Stomach (tissue), 19 donors: ENCODE measurements at places on chromosomes 6 and 20. TPM values are rescaled to one million over a fixed set of nuclear protein-coding genes. Genes with fewer than 3 reads are reported as not detected.

KCNK16 gene
- total RNA-seq, result not detected

SLC22A16 gene
- total RNA-seq, result not detected

SPDEF gene
- 28.0 TPM for total RNA-seq

COL21A1 gene
- total RNA-seq, result 69.4 TPM

RSPO3 gene
- 2.0 TPM for total RNA-seq

PRDM1 gene
- total RNA-seq, result 22.7 TPM

SAMD5 gene
- 19.1 TPM for total RNA-seq

TRIM31 gene
- total RNA-seq, result not detected

STMND1 gene
- not detected for total RNA-seq

ULBP2 gene
- total RNA-seq, result 1.4 TPM

APOM gene
- total RNA-seq, result 1.3 TPM

SS18L1 gene
- 13.0 TPM for total RNA-seq

TAGAP gene
- total RNA-seq, result 3.1 TPM

HLA-DQA1 gene
- total RNA-seq, result 1.1 TPM

FNDC1 gene
- 0.43 TPM for total RNA-seq

OR2B2 gene
- not detected for total RNA-seq

SYNDIG1 gene
- total RNA-seq, result not detected

OR2B6 gene
- total RNA-seq, result not detected

FAM209B gene
- total RNA-seq, result not detected

TGM2 gene
- total RNA-seq, result 38.7 TPM

HLA-DQB1 gene
- total RNA-seq, result 16.8 TPM

DACT2 gene
- total RNA-seq, result 0.87 TPM

NNAT gene
- 65.2 TPM for total RNA-seq

MRS2 gene
- 17.0 TPM for total RNA-seq

RSPH4A gene
- total RNA-seq, result 5.3 TPM

BHLHE23 gene
- total RNA-seq, result not detected

SLC17A1 gene
- not detected for total RNA-seq

BPHL gene
- 18.2 TPM for total RNA-seq

ELOVL4 gene
- 5.3 TPM for total RNA-seq

ZFP57 gene
- not detected for total RNA-seq

IYD gene
- total RNA-seq, result 1.3 TPM

WFDC12 gene
- total RNA-seq, result not detected

PFDN4 gene
- 49.8 TPM for total RNA-seq

POU5F1 gene
- 141 TPM for total RNA-seq

ULBP1 gene
- 1.3 TPM for total RNA-seq

HLA-DPA1 gene
- total RNA-seq, result 71.6 TPM

RAB32 gene
- total RNA-seq, result 3.5 TPM

KCNS1 gene
- total RNA-seq, result not detected

MYCT1 gene
- total RNA-seq, result 9.9 TPM

SEL1L2 gene
- 2.2 TPM for total RNA-seq

NKAPL gene
- not detected for total RNA-seq

CST5 gene
- not detected for total RNA-seq
